ENCODE measurements at places on chromosomes 1 and 21.

DNA sequence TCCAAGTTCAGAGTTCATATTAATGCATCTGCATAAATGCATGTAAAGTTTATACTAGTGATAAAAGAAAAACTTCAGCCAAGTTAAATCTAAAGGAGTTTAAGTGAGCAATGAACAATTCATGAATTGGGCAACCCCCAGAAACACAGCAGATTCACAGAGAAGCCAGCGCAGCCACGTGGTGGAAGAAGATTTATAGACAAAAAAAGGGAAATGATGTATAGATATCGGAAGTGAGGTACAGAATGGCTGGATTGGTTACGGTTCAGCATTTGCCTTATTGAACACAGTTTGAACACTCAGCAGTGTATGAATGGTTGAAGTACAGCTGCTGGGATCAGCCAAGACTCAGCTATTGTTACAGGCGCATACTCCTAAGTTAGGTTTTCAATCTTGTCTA lies 5.7 kb downstream of the AK5 start:
- DNase-seq, result no peak

DNA sequence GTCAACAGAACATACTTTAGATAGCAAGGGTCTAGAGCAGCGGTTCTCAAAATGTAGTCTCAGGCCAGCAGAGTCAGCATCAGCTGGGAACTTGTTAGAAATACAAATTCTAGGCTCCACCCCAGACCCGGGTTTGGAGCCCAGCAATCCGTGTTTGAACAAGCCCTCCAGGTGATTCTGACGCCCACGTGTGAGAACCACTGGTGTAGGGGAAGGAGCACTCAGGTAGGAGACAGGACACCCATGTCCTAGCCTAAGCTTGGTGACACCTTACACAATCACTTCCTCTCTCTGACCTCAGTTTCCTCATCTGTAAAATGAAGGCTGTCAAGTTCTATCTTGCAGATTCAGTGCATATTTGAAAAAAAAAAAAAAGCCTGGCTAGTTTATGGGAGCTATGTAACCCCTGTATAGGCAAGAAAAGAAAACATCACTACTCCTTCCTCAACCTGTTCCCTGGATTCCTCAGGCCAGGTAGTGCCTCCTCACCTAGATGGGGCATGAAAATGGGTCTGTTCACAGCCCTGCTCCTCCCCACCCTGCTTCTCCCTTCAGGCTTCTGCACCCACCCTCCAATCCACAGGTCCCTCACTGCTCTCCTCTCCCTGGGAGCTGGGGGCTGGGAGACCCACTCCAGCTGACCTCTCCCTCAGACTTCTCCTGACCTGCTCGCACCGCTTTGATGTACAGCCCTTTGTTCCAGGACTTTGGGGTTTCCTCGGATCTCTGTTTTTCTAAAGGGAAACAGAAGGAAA lies 7.1 kb upstream of the PHLDA3 start:
- no peak for DNase-seq

DNA sequence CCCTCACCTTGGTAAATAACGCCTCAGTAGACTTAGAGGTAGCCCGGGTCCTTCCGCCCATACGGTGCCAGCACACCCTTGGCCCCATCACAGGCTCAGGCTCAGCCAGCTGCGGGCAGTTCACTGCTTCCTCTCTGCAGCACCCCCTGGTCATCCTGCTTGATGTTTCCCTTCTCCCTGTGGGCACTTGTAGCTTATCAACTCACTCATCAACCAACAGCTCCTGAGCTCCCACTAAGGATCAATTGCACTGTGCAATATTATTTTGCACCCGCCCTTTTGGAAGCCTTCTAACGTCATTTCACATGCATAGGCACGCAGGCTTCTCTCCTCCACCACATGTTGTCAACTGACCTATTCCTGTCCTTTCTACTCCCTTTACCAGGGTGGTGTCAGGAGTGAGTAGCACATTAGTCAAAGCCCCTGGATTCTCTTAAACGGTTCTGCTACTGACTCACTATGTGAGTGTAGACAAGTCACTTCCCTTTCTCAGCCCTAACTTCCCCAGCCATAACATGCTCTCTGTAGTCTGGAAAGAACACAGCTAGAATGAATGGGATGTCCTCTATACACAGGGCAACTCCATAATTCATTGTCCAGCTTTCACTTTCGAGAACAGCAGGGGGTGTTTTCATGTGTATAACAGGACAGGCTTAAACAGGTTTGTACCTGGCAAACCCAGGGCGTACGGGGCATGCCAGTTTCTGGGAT lies 47.1 kb upstream of the IRF2BP2 start:
- DNase-seq, result no peak

- no peak for DNase-seq
Measured at GRCh38 chr1:169571450-169571849, 14.8 kb downstream of the F5 start.

Data from activated naive CD8-positive, alpha-beta T cell treated with anti-CD3 and anti-CD28 coated beads for 36 hours (primary cell).